Mesothelial cell of epicardium (in vitro differentiated cells): ENCODE measurements at places on chromosomes 3 and 15.

DNA sequence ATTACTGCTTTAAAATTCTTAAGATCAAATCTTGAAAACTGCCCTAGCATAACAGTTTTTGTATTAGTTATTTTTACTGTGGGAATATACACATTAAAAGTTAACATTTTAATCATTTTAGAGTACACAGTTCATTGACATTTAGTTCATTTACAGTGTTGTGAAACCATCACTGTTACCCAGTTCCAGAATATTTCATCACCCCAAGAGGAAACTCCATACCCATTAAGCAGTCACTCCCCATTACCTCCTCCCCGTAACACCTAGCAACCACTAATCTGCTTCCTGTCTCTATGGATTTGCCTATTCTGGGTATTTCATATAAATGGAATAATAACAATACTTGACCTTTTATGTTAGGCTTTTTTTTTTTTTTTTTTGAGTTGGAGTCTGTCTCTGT, 164.1 kb upstream of the LRRFIP2 start:
- no peak overlapping the region for H3K27ac ChIP-seq
- H3K36me3 ChIP-seq, result peaks cover 55% of the 10 kb centered on the region
- H3K4me3 ChIP-seq, result no peak overlapping the region

GRCh38 chr3:168191856-168192255, 96.1 kb upstream of the GOLIM4 start:
- H3K27ac ChIP-seq, result no peak overlapping the region
- no peak overlapping the region for H3K4me3 ChIP-seq
- DNase-seq, result no peak
- no peaks in the 10 kb centered on the region for H3K4me1 ChIP-seq
- no peaks in the 10 kb centered on the region for H3K36me3 ChIP-seq

- H3K4me3 ChIP-seq, result no peak overlapping the region
- no peaks in the 10 kb centered on the region for H3K27me3 ChIP-seq
- H3K27ac ChIP-seq, result no peak overlapping the region
Measured at GRCh38 chr3:136898954-136899353, 36.9 kb downstream of the NCK1 start.

GRCh38 chr3:182935803-182936202, 44.5 kb downstream of the DCUN1D1 start:
- peaks cover 9% of the 10 kb centered on the region for H3K4me1 ChIP-seq
- H3K27ac ChIP-seq, result no peak overlapping the region
- no peak for DNase-seq
- H3K27me3 ChIP-seq, result no peaks in the 10 kb centered on the region
- no peak overlapping the region for H3K4me3 ChIP-seq
- H3K36me3 ChIP-seq, result peaks cover 8% of the 10 kb centered on the region
